ENCODE measurements at places on chromosomes 4 and X.

- no peak for DNase-seq
These were observed 24.3 kb upstream of the HHIP start for GRCh38 chr4:144621681-144622080.

DNA sequence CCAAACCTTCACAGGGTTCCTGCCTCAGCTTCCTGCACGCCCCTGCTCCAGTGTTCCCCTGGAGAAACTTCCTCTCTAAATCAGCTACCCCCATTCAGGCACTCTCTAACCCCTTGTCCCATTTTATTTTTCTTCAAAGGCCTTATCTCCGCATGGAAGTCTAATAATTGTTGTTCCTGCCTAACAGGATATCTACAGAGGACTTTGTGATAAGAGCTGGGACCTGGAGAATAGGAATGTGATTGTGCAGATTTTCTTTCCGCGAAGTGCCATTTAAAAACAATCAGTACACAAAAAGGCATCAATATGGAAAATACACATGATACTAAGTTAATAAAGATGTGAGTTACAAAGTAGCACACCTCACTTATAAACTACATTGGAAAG lies 32.6 kb downstream of the LDB2 start:
- DNase-seq = no peak

GRCh38 chr4:138542191-138542776 lies 300.1 kb upstream of the SLC7A11 start:
- no peak for DNase-seq

- DNase-seq = no peak
These were observed 127.8 kb upstream of the METTL14 start for GRCh38 chr4:118557298-118557851.

- no peak for DNase-seq
These were observed 203.4 kb downstream of the KIT start for GRCh38 chr4:54861201-54861600.

Measured in NK-92 treated with Interleukin-12 subunit alpha and Interleukin-12 subunit beta, amount 100 ng/mL, for 24 hours (cell line).